ENCODE measurements at places on chromosomes 4 and X.
A peak's percentile ranks its signal among the peaks of the same experiment; 100 is the strongest.

DNA sequence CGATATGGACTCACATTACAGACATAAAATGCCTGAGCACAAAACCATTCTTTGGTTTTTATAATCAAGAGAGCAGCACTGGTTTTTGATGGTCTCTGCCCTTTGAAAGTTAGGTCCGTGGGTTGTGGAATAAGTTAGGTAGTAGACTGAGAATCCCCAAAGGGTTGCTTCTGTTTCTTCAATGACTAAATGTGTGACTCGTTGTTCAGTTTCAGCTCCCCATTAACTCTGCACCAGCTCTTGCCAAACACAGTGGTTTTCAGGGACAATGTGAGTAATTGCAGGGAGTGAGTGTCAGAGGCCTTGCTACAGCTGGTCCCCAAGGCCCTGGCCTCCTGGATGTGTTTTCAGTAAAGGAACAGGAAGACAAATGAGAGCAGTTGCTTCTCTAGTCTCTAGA, 24.8 kb downstream of the SMIM20 start:
- no peak for DNase-seq

- DNase-seq, result no peak
Measured at GRCh38 chrX:38799995-38800580, 1.2 kb upstream of the MID1IP1 start.

DNA sequence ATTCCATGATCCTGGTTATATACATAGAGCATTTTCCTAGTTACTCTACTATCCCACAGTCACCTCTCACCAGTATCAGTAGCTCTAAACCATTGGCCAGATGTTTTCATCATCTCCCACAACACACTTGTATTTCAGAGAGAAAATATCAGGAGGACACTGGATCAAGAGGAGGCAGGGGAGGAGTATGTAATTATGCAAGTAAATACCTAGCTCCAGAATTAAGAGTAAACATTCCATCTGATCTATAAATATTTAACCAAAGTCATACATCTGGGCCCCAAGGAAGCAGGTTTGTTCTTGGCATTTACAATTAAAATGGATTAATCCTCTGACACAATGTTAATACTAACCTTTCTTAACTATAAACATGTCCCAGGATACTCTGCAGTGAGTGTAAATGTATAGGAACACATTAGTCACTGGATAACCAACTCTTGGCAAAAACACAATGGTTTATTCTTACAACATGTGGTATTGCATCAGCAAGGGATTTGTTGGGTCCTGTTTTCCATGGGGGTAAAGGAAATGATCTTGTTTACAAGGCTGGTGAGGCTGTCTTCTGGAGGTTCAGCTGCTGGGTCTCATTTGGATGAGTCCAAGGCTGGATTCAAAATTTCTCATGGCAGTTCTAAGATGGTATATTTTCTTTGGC, 170.1 kb downstream of the ATG4A start:
- no peak for DNase-seq

GRCh38 chr4:118772081-118772766, 63.7 kb downstream of the SEC24D start:
- DNase-seq, result peak; percentile 31

- DNase-seq, result no peak
Measured at GRCh38 chr4:125043486-125043885, 271.3 kb upstream of the FAT4 start.

DNA sequence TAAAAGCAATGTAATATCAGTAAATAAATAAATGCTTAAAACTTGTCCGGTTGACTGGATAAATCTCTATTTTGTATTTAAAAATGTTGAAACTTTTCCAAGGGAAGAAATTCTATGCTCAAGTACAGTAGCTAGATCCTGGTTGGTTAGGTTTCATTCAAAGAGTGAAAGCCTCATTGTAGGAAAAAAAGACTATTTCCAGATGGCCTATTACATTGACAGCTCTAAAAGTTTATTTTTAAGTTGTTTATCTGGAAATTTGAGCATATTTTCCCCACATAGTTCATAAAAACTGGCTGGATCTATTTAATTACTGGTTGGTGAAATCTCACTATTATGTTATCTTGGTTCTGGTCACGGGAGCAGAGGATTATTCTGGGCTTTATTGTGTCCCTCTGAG, 38.0 kb downstream of the FRAS1 start:
- no peak for DNase-seq

DNA sequence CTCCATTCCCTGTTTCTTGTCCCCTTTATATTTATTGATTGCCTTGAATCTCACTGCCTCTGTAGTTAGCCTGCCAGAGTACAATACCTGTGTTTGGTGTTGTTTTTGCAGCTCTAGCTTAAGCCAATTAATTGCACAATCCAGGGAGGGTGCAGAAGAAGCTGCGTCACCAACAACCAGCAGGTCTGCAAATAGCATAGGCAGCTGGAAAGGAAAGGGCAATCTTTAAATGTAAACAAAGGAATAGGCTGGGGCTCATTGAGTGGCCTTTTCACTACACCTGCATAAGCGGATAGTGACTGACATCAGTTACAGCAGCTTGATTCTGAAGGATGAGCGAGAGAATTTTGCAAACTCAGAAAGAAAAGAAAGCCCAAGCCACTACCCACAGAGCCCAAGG, 106.8 kb upstream of the RAI2 start:
- peak; percentile 91 for DNase-seq

DNA sequence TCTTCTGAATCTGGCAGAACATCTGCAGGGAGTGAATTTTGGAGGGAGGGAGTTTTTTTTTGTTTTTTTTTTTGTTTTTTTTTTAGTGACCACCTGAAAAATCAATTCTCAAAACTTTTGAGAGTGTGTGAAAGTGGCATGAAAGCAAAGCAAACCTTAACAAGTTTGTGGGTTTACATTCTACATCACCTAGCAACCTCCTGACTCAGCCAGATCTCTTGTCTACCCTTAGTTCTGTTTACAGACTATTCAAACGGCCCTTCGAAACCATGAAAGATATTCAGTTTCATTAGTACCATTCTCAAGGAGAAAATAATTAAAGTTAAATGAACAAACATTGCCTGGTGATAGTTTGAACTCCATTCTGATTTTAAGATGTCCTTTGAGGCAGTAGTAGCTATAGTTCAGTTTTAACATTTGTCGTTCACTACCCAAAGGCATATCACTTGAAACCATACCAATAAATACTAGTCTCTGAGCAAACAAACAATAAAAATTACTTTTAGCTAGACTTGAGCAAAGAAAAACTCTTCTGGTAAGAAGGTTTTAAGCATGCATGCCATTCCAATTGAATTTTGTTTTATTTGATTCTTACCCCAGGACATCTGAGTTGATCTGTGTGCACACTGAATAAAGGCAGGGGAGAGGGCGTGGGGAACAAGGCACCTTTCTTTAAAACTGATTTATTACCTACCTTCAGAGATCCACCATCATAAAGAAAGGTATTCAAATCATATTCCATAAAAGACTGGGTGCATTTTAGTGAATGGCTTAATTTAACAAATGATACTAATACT, 137.7 kb downstream of the ARX start:
- peak; percentile 45 for DNase-seq

DNA sequence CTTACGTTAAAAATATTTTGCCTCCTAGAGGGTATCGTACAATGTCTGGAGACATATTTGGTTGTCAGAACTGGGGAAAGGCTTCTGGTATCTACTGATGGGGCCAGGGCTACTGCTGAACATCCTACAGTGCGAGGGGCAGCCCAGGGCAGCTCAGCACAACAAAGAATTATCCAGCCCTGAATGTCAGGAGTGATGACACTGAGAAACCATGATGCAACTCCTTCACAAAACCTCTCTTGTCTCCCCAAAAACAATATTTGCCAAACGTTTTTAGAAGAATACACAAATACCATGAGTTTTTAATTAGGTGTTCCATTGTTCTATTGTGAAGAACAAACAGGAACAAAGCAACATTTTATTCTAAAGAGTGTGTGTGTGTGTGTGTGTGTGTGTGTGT, 43.4 kb upstream of the CLNK start:
- DNase-seq, result no peak

DNA sequence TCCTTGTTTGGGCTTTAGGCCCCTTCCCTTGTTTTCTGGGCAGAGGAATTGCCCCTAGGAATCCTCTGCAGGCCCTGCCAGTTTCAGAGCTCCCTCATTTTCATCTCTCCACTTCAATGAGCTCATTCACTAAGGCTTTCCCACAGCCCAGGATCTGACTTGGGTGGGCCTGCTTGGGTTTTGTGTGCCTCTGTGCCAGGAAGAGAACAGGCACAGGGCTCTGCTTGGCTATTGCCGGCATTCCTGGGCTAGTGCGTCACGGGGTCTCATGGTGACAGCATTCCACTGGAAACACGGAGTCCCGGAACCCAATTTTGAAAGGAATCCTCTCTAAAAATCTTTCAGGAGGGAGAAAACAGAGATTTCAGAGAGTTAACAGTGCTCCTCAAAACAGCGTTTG, 150.5 kb downstream of the VCX3A start:
- no peak for DNase-seq

DNA sequence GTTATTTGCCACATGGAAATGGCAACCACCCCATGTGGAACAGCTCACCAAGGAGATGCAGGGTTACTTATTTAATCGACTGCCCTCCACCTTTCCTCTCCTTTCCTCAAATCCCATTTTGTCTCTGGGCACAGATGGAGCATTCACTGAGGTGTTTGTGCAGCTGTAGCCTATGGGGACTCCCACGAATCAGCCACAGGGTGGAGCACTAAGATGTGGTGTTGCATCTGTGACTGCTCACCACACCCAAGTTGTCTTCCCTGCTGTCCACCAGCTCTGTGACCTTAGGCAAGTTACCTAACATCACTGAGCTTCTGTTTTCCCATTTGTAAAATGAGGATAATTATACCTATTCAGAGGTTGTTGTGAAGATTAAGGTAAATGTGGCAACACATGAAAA, 252.4 kb upstream of the CPEB2 start:
- DNase-seq, result peak; percentile 34

DNA sequence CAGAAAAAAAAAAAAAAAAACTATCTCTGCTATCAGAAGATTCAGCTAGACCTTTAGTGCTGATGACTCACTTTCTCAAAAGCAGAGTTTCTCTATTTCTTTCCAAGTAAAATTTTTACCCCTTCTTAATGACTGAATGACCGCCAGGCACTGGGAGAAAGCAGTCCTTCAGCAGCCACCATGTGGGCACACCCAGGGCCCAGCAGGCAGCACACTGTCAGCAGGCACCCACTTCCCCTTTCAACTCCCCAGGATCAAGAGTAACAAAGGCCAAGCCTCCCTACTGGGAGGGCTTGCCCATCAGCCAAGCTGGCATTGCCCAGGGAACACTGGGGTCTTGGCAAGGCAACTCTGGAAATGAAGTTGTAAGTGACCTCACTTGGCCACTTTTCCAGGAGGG, 201.9 kb upstream of the MAMLD1 start:
- no peak for DNase-seq

DNA sequence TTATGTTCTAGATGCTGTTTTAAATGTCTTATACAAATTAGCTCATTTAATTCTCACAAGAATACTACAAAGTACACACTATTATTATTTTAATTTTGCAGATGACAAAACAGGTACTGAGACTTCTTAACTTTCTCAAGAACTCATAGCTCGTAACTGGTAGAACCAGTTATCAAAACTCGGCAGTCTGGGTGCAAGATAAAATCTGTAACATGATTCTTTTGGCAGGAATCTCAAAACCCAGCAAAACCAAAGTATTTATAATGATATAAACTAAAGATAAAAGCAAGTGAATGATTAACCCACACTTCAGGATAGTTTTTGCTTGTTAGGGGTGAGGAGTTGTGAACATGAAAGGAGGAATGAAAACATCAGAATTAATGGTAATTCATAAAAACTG, 27.6 kb downstream of the CLNK start:
- DNase-seq, result no peak

DNA sequence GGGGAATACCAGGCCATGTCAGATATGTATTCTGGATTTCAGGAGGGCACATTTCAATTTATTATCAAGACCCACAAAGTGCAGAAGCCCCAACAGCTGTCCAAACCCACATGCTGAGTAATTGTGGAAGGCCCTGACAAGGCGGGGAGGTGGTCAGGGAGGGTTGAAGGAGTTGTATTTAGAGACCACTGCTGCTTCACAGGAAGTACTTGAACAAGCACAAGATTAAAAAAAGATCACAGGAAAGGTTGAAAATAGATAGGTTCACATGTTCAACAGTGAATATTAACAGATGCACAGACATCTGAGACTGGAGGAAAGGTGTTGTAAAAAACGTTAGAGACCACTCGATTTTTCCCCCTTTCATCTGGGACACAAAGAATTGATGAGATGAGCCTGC, 17.9 kb downstream of the ATP8A1 start:
- no peak for DNase-seq

GRCh38 chr4:38069271-38069760, 109.1 kb downstream of the PTTG2 start:
- peak; percentile 11 for DNase-seq

GRCh38 chr4:90621080-90621479, 493.9 kb downstream of the CCSER1 start:
- DNase-seq, result no peak

DNA sequence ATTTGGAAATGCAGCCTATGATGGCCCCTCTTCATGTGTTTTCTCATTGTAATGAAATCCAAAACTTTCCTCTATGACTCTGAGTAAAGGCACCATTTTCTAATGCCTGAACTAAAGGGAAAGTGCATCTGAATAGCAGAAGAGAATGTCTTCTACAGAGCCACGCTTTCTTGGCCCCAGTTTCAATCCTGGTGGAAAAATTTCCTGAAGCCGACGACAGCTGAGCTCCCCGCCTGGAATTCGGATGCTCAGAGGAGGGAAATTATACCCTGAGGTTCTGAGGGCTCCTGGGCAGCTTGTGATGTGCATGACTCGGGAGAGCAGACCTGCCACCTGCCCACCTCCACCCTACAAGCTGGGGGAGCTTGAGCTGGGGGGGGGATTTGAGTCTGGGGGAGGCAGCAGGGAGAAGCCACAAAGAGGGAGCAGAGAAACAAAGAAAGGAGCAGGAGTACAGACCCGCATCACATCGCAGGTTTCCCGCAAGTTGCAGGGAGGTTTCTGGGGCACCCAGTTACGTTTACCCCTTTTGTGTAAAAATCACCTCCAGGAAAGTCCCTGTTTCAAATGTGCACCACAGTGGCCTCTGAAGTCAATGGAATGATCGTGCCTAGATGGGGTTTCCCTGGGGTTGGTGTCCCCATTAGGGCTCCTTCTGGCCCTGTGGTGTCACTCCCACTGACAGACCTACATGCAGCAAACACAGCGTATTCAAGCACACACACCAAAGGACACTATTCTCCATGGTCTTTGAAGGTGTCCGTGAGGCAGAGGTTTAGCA, 145.6 kb upstream of the RBPJ start:
- no peak for DNase-seq

DNA sequence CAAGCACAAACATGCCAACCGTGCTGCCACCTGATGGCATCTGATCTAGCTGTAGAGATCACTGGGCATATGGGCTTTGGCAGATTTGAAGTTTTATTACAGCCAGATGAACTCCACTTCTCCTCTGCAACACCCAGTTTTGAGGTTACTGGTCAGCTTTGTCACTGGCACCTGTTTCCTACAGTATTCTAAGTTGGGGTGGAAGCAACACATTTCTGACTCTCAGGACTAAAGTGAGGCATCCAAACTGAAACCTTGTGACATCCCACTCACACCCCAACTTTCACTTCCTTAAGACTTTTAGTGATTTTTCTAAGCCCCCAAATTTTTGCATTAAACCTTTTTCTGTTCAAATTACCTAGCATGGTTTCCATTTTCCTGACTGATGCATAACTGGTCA, 115.1 kb upstream of the PCDH18 start:
- DNase-seq, result no peak

GRCh38 chrX:5648941-5649568, 579.6 kb downstream of the NLGN4X start:
- no peak for DNase-seq

GRCh38 chr4:10121568-10122208, 5.1 kb upstream of the WDR1 start:
- DNase-seq, result no peak

GRCh38 chrX:9518051-9518450, 53.2 kb downstream of the TBL1X start:
- DNase-seq, result no peak
